ENCODE measurements at places on chromosomes 2 and 18.

DNA sequence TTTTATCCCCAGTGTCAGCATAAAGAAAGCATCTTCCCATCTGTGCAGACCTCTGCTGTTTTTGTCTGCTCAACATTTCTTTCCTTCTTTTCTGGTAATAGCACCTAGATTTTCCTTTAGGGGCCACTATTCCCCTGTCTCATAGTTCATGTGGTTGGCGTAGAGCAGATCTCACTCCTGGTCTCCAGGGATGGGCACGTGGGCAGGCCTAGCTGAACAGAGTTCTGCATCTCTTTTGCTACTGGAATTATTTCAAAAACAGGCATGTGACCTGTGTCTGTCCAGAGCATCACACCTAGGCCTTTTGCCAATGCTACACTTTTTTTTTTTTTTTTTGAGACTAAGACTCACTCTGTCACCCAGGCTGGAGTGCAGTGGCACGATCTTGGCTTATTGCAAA, 17.7 kb upstream of the ICOS start:
- DNase-seq: no peak

DNA sequence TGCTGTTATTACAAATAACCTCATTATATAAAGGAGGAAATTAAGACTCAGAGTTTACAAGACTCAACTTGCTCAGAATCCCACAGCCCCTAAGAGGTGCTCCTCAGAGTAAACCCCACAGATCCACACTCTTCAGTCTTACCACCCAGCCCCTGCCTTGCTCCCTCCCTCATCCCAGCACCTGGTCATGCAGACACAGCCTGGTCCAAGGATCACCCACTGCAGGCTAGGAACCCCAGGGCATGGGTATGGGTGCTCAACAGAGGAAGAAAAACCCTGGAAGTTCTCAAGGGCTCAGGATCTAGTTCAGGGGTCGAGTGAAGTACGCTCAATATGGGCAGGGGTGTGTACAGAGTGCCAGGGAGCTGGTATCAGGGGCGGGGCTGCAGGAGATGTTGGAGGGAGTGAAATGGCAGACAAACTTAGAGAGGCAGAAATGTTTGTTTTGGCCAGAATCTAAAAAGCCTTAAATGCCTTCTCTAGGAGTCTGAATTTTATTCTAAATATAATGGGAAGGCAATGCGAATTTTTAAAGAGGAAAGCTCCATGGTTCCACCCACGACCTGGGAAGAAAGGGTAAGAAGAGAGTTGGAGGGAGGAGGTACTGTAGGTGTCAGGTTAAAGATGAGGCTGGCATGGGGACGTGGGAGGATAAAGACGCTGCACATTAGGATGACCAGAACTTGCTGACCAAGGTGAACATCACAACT, 79.1 kb upstream of the MGAT4A start:
- DNase-seq: no peak

DNA sequence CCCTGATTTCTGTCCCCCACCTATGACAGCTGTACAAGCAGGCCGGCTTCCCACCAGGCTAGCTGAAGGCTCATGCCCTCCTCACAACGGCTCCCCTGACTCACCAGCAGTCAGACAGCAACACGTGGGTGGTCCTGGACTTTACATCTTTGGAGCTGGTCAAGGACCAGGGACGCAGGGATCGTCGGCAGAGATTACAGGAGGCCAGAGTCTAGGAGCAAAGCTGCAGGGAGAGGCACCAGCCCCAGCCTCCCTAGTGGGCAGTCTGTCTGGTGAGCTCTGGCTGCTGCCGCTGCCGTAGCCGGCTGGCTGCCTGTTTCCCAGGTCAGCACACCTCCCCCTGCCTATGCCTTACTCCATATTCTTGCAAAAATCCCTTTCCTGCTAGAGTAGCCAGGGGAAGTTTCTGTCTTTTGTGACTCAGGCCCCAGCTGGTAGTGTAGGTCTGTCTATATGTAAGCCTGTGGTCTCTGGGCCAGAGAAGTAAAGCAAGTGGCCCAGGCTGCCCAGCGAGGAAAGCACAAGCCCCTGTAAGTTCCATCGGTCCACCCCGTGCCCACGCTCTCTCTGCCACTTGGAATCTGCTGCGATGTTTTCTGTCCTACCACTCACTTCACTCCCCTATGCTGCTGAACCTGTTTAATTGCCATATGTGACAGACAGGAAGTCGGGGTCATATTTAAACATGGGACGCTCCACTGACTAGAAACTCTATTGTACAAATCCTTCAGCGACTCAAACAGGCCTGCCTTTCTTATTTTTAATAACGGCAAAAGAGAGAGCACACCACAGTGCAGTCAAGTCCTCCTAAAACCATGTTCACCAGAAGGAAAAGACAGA, 2.4 kb upstream of the ARHGEF4 start:
- peak; percentile 32 for DNase-seq

DNA sequence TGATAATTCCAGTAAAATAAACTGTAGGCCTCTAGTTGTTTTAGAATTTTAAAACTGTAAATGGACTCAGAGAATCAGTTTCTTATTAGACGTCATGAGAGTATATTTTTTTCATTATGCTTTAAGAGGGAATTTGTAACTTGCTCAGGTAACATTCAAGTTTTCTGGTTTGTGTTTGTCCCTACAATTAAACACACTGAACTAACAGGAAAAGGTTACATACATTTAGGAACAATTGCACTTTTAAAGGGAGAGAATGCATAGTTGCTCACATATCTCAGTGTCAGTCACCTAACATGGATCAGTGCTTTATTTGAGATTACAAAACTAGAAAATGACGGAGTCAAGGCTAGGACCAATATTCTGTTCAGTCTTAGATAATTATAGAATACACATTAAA, 3.1 kb downstream of the COL3A1 start:
- no peak for DNase-seq

GRCh38 chr2:149152469-149152953, 114.0 kb downstream of the LYPD6B start:
- no peak for DNase-seq

DNA sequence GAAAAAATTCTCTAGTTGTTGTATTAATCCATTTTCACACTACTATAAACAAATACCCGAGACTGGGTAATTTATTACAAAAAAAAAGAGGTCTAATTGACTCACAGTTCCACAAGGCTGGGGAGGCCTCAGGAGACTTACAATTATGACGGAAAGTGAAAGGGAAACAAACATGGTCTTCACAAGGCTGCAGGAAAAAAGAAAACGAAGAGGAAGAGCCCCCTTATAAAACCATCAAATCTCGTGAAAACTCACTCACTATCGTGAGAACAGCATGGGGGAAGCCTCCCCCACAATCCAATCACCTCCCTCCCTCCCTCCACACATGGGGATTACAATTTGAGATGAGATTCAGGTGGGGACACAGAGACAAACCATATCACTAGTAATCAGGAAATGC, 61.7 kb upstream of the SPTBN1 start:
- no peak for DNase-seq

DNA sequence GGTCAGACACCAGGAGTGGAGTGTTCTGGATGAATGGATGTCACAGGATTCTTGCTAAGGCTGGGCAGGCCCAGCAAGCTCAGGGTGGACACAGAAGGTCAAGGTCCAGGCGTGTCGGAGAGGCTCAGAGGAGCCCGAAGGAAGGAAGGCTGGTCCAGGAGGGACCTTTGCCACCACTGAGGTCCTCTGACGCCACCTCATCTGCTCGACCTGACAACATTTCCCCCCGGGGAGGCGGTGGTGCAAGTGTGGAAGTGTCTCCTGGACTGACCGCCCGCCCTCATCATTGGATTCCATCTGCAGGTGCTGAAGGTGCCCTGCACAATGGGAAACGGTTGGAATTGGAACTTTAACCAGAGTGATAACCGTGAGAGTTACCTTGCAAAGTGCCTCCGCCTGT, 124.6 kb downstream of the RTP5 start:
- DNase-seq: no peak
